Activated CD4-positive, alpha-beta T cell treated with anti-CD3 and anti-CD28 coated beads for 24 hours (primary cell): ENCODE measurements at places on chromosomes 13 and 19.

GRCh38 chr19:15265850-15266248, 33.6 kb upstream of the EPHX3 start:
- no peak for DNase-seq

GRCh38 chr19:19550972-19551852, 13.1 kb downstream of the CILP2 start:
- no peak for DNase-seq

DNA sequence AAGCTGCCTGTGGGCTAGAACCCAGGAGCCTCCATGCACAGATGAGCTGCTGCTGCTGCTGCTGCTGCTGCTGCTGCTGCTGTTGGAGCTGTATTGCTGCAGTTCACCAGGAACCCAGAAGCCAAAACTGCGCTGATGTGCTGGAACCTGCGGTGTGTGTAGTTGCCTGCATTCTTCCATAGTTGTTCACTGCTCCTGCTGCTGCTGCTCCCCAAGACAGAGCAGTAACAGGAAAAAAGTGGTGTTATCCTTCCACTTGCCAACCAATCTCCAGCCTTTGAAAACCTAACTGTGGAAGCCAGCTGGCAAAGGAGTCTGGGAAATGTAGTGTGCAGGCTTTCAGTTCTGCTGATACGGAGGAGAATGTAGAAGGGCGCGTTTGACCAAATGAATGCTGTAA, 37.9 kb downstream of the ARHGAP35 start:
- DNase-seq: no peak

GRCh38 chr13:32647926-32648325, 61.7 kb downstream of the PDS5B start:
- DNase-seq: no peak

- DNase-seq: no peak
These were observed 1.4 kb downstream of the CERS4 start for GRCh38 chr19:8210421-8211101.

GRCh38 chr19:29395111-29395733, 130.6 kb upstream of the VSTM2B start:
- DNase-seq: no peak

GRCh38 chr19:40374084-40374483, 15.9 kb downstream of the HIPK4 start:
- no peak for DNase-seq

DNA sequence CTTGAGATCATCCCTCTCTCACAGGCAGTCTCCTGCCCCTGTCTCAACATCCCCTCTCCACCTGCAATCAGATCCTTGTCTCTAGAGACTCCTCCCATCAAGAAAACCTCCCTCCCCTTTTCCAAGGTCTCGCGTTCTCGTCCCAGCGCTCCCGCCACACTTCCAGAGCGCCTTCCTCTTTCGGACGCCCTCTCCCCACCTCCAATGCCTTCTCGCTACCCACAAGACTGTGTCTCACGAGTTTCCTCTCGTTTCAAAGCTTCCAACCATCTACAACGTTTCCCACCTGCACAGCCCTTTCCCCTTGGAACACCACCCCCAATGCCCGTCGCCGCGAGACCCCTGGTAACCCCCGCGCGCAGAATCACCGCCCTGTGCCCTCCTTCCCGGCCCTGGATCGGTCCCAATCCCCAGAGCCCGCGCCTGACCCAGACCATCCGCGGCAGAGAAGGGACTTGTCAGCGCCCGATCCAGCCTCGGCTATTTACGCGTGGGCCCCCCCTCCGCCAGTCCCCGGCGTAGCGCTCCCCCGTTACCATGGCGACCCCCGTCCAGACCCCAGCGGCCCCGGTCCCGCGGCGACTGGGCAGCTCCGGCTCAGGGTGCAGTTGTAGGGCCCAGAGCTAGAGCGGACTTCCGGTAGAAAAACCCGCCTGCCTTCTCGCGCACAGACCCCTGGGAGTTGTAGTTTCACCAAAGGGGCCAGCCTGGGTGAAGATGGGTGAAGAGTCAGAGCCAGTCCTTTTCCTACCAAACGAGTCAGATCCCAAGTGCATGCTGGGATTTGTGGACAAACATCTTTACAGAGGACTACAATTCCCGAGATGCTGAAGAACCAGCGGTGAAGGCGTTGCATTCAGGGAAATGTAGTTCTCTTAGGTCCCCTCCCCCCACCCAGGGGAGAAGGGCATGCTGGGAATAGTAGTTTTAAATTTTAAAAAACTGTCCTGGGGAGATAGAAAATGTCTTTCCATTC, at the start of gene AP2S1:
Gene AP2S1 (minus strand): TSS at position 619 of the 976 bp plus-strand sequence. CDS start 80 bp downstream, at position 539.
- peak; percentile 84 for DNase-seq

DNA sequence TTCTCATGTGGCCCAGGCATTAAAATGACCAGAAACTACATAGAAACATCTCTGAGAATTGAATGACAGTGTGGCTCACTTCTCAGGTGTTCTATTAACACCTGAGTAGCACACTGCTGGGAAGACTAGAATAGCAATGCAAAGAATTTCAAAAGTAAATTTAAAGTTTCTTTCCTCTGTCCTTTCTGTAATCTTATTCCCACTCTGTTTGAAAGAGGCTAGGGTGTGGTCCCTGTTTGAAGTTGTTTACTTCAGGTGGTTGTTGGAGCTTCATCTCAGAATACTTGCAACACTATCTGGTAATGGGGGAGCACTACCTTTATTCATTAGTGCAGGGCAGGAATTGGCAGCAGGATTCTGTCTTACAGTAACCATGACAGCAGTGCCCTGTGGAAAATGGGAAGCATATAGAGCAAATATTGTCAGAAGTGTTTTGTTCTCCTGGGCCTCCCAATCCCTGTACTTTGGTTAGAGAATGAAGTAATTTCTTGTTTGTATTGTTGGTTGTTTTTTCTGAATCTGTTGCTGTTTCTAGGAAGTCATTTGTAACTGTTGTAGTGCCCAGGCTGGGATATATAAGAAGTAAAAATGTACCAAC, 1210.2 kb upstream of the ATXN8OS start:
- DNase-seq: no peak

DNA sequence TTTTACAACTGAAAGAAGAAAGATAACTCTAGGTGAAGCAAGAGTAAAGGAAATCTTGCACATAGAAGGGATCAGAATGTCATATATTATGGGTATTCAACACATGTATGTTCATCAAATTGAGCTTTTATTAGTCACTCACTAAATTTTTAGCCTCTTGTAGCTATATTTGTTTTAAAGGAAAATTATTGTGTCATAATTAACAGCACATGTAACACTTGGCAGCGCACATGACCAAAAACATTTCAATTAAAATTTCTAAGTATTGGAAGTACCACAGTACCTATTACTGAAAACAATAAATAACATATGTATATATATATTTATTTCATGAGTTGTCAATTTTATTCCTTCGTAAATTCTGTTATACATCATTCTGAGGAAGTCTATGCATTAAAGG, 2800.4 kb downstream of the PCDH9 start:
- DNase-seq: no peak

GRCh38 chr13:99224021-99224420, 23.4 kb downstream of the UBAC2 start:
- no peak for DNase-seq

GRCh38 chr19:43595605-43595998, 332 bp downstream of the IRGQ start:
- DNase-seq: no peak

DNA sequence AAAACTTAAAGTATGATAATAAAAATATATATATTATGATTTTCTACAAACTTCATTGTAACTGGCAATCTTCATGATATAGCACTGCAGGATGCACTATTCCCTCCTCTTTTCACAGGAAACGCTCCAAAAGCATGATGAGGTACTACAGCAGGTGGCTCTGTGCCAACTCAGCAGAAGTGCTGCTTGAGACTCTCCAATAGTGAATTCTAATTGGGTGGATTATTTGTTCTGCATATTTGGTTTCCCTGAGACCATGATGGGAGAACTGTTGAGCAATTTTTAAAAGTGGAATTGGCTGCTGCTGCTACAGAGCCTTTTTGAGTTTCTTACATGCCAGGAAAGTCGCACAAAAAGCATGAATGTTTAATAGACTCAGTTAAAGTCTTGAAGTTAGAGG, 1782.4 kb upstream of the PCDH20 start:
- DNase-seq: no peak

DNA sequence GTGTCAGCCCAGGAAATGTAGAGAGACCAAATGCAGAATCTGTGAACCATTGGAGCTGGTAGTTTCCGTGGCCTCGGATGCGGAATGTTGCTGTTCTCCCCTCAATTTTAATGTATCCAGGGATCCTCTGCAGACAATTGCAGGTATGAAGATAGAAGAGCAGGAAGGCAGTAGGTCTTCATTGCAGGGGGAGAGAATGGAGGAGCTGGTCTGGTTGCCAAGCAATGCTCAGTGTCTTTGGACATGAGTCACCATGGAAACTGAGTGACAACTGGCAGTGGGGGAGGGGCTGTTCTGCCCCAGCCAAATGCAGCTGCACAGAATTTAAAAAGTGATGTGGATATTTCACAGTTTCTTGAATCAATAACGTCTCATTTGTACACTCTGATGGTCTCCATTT, 56.1 kb upstream of the ZNF835 start:
- no peak for DNase-seq

GRCh38 chr19:1169411-1169791, 4.7 kb downstream of the SBNO2 start:
- DNase-seq: no peak

GRCh38 chr19:10500247-10500592, 2.9 kb downstream of the KEAP1 start:
- DNase-seq: no peak
